ENCODE measurements at places on chromosomes 5 and 9.
A peak's percentile ranks its signal among the peaks of the same experiment; 100 is the strongest.

GRCh38 chr5:73282923-73283322 lies 109.9 kb downstream of the TMEM174 start:
- DNase-seq: no peak

DNA sequence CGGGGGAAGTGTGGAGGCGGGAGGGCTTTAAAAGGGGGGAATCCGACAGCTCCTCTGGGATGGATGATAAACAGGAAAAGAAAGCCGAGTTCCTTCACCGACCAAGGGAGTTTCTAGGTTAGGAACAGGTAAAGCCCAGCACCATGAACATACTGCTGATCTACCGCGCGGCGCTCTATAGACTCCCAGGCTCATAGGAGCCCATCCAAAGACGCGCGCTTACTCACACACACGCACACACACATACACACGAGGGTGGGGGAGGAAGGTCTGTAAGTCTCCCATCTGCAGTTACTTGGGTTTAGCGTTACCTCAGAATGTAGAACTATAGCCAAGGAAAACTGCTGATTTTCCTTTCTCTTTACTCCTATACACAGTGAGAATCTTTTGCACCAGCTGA lies 2.6 kb upstream of the GABRB2 start:
- DNase-seq: peak; percentile 5

DNA sequence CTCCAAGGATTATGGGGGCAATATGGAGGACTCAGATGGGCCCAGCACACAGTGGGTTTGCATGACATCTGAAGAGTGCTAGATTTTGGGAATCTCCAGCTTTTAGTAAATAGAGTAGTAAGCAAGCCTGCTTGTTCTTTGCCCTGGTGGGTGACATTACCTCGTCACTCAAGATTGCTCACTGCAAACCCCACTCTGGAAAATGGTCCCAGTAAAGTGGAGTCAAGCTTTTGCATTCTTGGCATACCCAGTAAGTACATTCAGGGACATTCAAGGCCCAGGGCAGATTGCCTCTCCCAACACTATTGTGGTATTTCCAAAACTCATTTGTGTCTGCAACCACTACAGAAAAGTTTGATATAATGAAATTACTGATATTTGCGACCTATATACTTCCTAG lies 118.5 kb downstream of the INVS start:
- DNase-seq: no peak

DNA sequence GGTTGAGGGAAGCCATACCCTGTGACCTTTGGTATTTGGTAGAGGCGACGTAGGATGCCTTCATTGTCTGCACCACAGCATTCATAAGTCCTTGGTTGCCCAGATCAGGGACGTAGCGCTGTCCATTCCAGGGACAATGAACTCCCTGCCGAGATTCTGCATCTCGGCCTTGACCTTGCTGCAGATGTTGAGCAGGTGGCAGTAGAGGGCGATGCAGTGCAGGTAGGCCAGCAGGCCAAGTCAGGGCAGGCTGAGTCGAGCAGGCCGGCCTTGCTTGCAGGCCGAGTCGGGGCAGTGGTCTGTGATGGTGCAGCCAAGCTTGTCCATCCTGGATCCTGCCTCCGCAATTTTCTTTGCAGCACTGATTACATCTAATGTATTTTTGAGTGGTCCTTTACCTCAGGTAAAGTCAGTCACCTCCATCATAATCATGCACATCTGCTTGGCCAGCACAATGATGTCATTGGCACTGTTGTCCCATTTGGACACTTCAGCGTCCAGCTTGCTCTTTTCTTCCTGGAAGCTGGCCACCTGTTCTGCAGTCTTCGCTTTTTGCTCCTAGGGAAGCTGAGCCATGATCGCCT lies 93.4 kb upstream of the CCDC112 start:
- DNase-seq: no peak

DNA sequence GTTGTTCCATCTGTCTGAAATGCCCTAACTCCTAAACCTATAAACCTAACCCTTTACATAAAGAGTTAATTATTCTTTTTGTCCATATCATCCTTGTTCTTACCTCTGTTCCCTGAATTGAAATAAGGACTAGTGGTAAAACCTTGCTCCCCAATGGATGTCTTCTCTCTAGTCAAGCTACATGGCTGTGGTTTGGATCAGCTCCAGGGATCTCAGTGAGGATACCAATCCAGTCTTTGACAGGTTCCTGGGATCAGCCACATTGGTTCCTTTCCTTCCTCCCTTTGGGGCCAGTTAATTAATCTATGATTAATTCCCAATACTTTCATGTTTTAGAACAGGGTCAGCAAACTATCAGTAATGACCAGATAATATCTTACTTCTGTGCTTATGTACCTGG lies 151.6 kb downstream of the SIL1 start:
- peak; percentile 23 for DNase-seq

- DNase-seq: no peak
Observed at GRCh38 chr5:157543825-157544622, 31.6 kb downstream of the ADAM19 start.

DNA sequence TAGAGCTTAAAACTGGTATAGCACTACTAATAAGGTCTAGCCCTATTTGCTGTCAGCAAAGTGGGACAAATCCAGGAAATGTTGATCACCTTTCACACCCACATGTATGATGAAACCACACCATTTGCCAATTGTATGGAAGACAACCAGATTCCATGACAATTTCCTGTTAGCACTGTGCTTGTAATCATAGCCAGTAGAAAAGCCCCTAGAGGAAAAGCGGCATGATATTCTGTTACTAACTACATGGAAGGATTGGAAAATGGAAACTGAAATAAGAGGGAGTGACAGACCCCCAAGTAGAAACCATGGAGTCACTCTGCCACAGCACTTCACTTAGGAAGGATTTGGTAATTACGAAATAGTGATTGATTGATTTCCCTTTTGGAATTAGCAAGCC lies 923 bp downstream of the SPATA6L start:
- peak; percentile 59 for DNase-seq

- DNase-seq: no peak
Observed at GRCh38 chr9:82621447-82621846, 441.5 kb downstream of the RASEF start.

DNA sequence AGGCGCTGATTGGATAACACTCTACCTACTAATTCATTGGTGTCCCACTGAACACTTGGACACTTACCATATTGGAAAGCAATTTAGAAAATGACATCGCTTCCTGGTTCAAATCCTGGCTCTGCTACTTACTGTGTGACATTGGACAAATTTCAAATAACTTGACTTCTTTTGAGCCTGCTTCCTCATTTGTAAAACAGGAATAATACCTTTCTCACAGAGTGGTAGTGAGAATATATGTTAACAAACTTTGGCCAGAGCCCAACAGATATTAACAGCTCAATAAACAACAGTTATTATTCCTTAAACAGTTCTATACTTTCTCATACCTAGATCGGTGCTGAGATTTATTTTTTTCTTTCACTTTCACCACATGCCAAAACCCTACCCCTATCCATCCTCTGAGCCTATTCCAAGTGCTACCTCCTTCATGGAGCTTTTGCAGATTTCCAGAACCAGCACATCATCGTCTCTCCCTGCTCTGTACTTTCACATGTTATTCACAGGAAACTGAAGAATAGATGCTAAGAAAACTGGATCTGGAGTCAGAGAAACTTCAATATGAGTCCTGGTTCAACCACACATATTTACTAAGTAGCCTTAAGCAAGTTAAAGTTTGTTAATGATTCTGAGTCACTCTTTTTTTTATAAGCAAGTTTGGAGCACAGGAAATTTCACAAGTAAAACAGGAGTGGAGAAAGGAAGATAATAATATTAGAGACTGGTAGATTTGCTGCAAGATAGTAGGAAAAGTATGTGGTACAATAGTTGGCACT lies 92.3 kb downstream of the STRBP start:
- peak; percentile 27 for DNase-seq

GRCh38 chr5:53448851-53449250 lies 31.6 kb upstream of the FST start:
- no peak for DNase-seq

- DNase-seq: peak; percentile 58
Observed at GRCh38 chr5:176410486-176411180, 5.7 kb downstream of the CLTB start.

DNA sequence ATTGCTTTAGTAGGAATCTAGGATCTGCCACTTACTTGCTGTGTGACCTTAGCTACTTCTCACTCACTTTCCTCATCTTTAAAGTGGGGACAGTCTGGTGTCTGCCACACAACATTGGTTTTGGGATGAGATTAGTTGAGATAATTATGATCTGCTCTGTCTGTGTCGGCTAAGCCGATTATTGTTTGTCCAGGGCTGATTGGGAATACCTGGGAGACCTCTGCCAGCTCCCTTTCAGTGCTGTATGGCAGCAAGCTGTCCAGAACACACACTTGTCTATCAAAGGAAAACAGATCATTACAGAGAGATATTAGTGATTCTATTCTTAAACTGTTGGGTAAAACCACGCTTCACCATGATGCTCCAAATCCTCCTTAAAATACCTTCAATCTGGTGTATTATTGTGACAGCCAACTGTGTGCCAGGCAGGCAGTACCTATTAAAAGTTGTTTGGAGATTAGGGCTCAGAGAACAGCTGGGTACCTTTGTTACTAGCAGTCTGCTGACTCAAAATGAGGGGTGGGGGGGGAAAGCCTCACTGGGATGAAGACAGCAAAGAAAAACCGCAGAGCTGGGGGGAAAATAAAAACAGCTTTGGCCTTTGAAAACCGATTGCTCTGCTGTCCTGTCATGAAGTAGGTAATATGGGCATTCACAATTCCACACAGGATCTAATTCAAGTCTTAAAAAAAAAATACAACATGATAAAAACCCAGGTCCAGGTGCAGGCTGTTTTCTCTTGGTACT lies 458.4 kb upstream of the C9orf72 start:
- no peak for DNase-seq

DNA sequence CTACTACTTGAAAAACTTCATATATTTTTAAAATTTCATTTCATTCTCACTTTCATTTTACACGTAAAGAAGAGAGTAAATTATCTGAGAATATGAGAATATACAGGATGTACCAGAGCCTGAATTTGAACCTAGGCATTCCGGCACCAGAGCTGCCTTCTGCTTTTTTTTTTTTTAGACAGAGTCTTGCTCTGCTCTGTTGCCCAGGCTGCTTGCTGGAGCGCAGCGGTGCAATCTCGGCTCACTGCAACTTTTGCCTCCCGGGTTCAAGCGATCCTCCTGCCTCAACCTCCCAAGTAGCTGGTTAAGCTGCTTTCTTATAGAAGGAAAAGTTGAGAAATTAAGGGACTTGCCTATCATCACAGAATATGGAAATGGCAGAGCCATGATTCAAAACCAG lies 540.1 kb downstream of the EBF1 start:
- no peak for DNase-seq

GRCh38 chr9:120755044-120755443 lies 38.2 kb downstream of the FBXW2 start:
- no peak for DNase-seq

- peak; percentile 67 for DNase-seq
Observed at GRCh38 chr9:130770679-130771442, 64.2 kb upstream of the ABL1 start.

GRCh38 chr5:153813901-153814300 lies 224.8 kb downstream of the FAM114A2 start:
- DNase-seq: no peak

DNA sequence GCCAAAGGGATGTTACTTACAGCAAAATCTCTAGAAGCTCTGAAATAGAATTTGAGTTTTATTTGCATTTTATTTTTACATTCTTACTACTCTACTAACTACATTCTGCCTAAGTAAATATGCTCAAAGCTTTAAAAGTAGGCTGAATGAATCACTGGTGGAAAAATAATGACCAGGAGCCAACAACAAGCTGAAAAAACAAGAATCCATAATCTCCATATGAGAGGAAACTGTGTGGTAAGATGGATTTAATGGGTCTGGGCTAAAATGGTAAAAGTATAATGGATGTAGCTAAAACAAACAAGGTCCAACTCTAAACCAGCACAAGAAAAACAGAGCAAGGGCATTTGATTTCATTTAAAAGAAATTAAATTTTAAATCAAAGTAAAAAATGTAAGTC lies 525.8 kb upstream of the FTMT start:
- no peak for DNase-seq

DNA sequence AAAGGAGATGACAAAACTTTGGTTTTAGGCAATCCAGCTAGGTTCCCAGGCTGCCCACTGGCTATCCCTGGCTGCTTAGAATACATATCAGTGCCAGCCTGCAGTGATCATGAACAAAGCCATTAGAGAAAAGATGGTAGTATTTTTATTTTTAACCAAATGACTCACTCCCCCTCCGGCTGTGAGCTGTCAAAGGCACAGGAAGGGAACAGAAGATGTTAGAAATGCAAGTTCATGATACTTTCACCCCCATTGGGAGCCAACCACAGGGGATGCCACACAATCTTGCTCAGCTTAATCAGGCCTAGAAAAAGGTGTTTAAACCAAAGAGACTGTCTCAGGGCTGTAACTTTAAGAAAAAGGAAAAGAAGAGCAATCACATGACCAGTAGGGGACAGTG lies 70.3 kb upstream of the ASTN2 start:
- peak; percentile 50 for DNase-seq

GRCh38 chr9:96599298-96599697 lies 20.3 kb downstream of the CDC14B start:
- DNase-seq: no peak

GRCh38 chr5:42884326-42884725 lies 72.6 kb upstream of the SELENOP start:
- no peak for DNase-seq

DNA sequence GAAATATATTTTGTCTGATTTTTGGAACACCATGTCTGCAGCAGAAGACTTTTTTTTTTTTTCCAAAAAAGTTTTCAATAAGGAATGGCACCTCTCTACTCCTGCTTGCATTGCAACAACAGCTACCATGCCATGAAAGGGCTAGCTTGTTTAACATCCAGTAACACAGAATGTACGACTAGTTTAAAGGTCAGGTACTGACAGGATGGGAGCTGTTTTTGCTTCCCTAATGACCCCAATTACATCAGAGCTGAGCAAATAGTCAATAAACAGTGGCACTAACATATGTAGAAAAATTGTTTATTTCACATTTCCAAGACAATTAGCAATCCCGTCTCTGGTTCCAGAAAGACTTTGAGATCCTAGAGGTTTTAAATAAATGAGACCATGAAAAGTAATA lies 693.8 kb downstream of the NR2F1-AS1 start:
- DNase-seq: no peak

DNA sequence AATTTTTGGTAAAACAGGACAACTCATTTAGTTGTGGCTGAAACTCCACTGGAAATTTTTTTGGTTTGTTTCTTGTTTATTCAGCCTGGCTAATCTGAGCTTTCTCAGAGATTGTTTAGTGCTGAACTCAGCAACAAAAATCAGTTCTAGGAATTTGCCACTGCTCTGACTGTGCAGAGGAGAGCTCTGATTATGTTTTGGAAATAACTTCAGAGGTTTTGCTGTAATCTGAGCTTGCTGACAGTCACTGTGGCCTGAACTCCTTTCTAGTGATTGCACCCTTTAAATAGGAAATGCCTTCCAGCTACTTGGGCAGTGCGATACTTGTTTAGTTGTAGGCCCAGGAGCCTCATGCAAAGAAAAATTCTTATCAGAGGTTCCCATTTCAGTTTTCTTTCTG lies 60.2 kb downstream of the OSTF1 start:
- peak; percentile 16 for DNase-seq

Data from kidney tubule cell (primary cell).